ENCODE measurements at places on chromosomes 5 and 9. TPM values are rescaled to one million over a fixed set of nuclear protein-coding genes. Genes with fewer than 3 reads are reported as not detected.

OR1Q1 gene
- total RNA-seq, result not detected

C9orf50 gene
- 0.12 TPM for total RNA-seq

IL5 gene
- not detected for total RNA-seq

SCGB3A2 gene
- total RNA-seq, result not detected

AHRR gene
- total RNA-seq, result 26.7 TPM

PELO gene
- 39.1 TPM for total RNA-seq

ETF1 gene
- 177 TPM for total RNA-seq
